ENCODE measurements at places on chromosomes 1 and 21.
A peak's percentile ranks its signal among the peaks of the same experiment; 100 is the strongest.

DNA sequence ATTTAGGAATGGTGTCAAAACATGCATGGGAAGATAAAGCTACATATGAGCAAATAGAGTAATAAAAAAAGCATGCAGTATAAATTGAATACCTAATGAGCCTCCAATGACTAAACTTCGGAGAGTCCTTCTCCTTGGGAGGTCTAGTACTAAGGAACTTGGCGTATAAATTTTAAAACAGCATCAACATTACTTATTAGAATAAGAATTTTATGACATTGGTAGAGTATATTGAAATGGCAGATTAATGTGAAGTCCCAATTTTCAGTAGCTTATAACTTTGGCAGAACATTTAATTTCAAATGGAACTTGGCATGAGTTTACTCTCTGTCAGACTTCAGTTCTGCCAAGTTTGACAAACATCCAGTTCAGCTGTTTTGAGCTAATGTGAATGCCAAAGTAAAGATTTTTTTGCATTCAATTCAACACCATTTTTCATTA lies 104.7 kb upstream of the RGS18 start:
- DNase-seq, result no peak

- DNase-seq, result no peak
Observed at GRCh38 chr1:91311672-91312071, 93.0 kb downstream of the HFM1 start.

DNA sequence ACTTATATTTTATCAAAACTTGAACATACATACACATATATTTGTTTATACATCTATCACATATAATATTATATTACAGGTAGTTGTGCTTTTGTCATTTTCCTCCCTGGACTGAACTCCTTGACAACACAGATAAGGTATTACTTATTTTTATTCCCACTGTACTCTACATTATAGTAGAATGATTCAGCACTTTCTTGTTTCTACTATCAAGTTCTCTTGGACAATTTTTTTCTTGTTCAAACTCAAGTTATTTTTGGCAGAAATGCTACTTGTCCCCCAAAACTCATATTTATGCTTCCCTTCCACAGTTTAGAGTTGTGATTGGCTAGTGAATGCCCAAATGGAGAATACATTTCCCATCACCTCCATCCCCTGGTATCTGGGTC lies 10.8 kb upstream of the PTPRC start:
- DNase-seq, result no peak

GRCh38 chr1:1627261-1627828 lies 4.6 kb upstream of the MMP23B start:
- DNase-seq, result peak; percentile 20

DNA sequence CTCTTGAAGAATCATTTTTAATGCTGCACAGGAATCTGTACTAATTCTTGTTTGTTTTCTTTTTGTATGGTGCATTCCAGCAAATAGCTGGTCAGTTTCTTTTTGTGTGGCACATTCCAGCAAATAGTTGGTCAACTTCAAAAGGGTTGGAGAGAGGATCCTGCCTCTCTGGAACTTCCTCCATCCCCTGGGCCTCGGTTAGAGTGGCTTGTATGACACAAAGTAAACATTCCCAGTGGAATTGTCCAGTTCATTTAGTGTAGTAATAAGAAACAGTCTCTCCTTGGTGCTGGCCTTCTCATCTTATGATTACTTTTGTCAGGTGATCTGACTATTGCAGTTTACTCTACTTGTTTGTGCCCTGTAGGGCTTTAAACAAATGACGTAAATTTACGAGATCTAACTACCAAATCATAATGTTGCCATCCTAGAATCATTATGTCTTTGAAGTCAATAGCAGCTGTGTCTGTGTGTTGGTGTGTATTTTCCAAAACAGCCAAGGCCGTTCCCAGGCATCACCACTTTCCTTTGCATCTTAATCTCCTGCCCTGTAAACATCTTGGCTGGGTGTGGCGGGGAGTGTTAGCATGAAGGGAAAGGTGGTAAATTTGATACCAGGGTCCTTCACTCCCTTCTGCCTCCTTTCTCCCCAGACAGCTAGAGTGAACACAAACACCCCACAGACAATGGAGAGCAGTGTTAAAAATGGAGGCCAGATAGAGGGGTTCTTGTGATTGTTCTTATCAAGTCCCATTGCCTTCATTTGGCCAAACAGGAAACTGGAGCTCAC lies 77.9 kb downstream of the CDC7 start:
- no peak for DNase-seq

DNA sequence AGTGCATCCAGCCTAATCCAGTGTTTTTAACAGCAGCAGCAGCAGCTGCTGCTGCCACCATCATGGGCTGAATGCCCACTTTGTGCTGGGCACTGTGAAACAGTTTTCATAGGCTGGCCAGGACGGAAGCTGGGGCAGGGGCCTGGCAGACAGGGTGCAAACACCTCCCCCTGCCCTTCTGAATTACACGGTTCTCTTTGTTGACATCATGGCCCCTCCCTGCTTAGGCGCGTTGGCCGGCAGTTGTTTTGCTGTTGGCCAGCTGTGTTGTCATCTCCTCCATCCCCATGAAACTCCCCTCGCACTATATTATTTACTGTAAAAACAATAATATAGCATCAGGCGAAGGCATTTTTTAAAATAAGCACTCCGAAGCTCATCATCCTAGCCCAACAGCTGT lies 33.1 kb downstream of the PTPRU start:
- DNase-seq, result no peak

- DNase-seq, result no peak
Observed at GRCh38 chr1:190144650-190145049, 333.0 kb downstream of the BRINP3 start.

DNA sequence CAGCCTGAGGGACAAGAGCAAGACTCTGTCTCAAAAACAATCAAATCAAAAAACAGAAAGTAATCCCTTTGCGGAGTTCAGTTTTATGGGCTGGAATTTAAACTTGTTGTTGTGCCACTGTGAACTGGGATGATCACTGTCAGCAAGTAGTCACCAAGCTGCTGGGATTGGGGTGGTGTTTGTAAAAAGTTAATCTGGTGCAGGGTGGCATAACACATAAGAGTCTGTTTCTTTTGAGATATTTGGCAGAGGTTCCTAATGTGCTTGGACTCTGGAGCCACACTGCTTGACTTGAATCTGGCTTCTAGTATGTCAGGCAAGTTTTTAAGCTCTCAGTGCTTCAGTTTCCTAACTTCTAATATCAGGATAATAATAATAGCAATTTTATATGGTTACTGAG lies 6.6 kb downstream of the CLIC4 start:
- no peak for DNase-seq

- no peak for DNase-seq
Observed at GRCh38 chr1:229507502-229507901, 639 bp downstream of the NUP133 start.

DNA sequence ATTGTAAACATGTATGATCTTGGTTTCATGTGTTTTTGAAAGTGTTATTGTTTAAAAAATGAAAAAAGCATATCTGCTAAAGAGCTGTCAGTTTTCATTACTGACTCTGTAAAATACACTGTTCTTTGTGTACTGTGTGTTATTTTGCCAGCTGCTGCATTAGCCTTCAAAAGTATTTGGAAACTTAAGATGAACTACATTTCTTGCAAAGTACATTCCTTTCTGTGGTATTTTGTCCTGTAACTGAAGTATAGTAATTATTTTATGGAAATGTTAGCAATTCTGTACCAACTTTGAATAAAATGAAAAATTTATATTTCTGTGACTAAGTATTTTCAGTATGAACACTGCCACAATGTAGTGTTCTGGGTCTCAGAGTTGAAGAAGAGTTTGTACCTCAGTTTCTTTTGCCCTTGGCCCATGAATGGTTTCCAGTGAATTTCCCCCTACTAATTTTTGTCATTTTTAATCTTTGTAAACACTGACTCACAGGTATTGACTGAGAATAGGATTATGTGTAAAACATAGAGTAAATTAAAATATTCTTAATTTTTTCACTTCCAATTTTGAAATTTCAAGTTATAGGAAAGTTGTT lies 32.7 kb downstream of the MRPS6 start:
- DNase-seq, result no peak

- no peak for DNase-seq
Observed at GRCh38 chr1:47992720-47993415, 4.3 kb downstream of the TRABD2B start.

GRCh38 chr1:92037400-92037799 lies 7.6 kb downstream of the EPHX4 start:
- DNase-seq, result no peak

- DNase-seq, result no peak
Observed at GRCh38 chr1:186609183-186609582, 71.0 kb downstream of the PTGS2 start.

DNA sequence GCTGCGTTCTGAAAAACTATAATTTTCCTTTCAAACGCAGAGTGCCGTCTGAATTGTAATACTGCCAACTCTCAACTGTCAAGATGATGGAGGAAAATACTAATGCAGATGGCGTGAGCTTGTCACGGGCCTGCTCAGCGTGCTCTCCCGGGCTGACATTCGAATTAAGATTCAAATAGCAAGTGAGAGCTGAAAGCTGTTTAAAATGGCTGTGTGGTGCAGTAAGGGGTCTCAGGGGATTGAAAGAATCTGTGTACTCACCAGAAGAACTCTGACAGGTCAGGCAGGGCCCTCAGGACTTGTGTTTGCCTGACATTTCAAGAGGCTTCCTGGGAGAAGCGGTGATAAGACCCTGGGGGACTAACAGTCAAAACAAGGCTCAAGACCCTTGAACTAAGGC lies 33.1 kb downstream of the ZMYND12 start:
- no peak for DNase-seq

DNA sequence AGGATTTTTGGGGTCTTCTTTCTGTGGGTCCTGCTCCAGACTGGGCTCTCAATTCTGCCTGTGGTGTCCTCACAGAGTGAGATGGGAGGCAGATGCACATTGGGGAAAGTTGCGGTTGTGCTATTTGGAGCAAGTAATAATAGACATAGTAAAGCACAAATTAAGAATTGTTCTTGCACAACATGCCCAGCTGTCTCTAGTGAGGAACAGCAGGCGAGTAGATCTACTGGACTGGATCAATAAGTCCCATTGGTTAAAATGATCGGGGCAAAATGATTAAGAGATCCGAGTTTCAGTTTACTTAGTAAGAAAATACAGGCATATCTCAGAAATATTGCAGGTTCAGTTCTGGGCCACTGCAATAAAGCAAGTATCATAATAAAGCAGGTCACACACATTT lies 448.3 kb upstream of the PROX1 start:
- no peak for DNase-seq

DNA sequence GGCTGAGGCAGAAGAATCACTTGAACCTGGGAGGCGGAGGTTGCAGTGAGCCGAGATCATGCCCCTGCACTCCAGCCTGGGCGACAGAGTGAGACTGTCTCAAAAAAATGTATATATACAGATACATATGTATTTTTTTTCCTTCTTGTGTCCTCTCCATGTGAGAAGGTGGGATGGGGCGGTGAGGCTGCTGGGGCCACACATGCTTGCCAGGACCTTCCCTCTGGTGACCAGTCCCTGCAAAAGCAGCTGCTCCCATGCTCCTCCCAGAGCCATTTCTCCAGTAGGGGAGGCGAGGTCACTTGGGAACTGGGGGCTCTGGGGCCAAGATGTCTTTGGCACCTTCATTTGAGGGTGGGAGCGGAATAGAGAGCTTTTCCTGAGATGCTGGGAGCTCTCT lies 74.9 kb downstream of the PIK3CD start:
- DNase-seq, result no peak

DNA sequence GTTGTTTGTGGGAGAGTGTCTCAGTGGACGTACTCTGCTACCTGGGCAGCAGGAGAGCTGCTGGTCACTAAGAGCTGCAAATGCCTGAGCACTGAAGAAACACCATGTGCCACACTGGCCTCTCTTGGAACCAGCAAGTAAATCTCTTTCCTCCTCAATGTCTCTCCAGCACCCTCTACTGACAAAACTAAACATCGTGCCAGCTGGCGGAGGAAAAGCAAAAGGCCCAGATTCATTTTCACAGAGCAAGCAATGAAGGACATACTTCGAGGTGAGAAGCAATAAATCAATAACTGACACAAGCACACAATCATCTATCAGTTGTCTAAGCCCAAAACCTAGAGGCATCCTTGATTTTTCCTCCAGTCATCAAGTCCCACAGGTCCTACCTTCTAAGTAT lies 78.1 kb downstream of the RERE start:
- no peak for DNase-seq

DNA sequence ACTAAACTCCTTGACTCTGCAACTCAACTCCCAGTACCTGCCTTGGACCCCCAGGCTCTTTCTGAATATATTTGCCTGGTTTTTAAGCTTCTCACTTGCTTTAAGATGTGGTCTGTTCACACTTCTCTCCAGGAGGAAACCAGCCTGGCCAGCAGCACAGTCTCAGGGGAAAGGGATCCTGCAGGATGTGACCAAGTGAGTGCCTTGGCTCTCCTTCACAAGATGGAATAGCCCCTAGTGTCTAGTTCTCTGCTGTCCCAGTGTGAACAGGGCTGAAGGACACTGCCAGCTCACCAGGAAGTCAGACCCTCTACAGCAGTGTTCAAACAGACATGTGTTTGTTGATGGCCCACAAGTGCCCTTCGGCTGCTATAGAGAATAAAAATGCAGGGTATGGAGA lies 32.9 kb downstream of the CD244 start:
- no peak for DNase-seq

DNA sequence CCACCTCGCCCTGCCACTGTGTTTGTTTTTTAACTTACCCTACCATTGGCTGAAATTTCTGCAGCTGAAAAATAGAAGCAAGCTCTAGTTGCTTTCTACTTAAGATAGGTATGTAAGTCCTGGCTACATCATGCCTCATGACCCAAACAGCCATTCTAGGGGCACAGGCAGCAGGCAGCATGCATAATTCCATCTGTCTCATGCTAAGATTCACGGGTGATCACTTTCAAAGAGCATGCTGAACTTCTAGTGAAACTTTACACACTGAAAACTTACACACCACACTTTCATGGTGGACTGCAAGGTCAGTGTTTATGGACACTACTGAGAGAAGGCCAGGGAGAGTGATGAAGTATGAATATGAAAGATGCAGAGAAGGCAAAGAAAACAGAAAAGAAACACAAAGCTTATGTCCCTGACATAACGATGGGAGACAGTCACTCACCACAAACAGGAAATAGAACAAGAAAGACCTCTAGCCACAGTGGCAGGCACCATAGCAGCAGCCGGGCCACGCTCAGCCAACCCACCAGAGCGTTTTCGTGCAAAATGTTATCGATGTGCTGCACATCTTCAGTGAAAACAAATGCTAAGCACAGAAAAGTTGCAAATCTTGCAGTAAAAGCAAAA lies 102.3 kb upstream of the TIAM1 start:
- peak; percentile 45 for DNase-seq

DNA sequence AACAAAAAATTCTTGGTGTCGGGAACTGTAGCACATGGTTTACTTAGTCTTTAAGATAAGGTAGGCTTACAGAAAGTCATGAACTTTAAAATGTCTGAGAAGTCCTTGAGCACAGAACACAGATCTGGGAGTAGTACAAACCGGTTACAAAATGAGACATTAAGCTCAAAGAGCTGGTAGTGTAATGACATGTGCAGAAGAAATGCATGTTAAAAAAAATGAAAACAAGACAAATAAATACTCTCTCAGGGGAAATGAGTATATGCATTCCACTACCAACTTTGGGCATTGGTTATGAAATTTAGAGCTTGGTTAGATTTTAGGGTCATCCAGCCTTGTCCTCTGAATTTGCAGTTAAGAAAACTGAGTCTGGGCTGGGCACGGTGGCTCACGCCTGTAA lies 91.5 kb upstream of the F3 start:
- no peak for DNase-seq

- no peak for DNase-seq
Observed at GRCh38 chr1:159960721-159961381, 6.8 kb upstream of the SLAMF9 start.

- DNase-seq, result no peak
Observed at GRCh38 chr1:53888681-53889080, 916 bp downstream of the YIPF1 start.

- no peak for DNase-seq
Observed at GRCh38 chr21:41861987-41862386, 17.2 kb downstream of the PRDM15 start.

Measured in activated CD8-positive, alpha-beta memory T cell treated with anti-CD3 and anti-CD28 coated beads, Interleukin-2, amount 50 U/mL, for 4 hours (primary cell).